ENCODE measurements at places on chromosomes 3 and 15.
A peak's percentile ranks its signal among the peaks of the same experiment; 100 is the strongest.

GRCh38 chr3:50365080-50365841 is 5.9 kb upstream of the TMEM115 start:
- DNase-seq = peak; percentile 95

- DNase-seq = no peak
Measured at GRCh38 chr3:50671331-50671730, 3.4 kb upstream of the DOCK3 start.

- DNase-seq = no peak
Measured at GRCh38 chr3:119220970-119221667, 19.6 kb downstream of the B4GALT4 start.

DNA sequence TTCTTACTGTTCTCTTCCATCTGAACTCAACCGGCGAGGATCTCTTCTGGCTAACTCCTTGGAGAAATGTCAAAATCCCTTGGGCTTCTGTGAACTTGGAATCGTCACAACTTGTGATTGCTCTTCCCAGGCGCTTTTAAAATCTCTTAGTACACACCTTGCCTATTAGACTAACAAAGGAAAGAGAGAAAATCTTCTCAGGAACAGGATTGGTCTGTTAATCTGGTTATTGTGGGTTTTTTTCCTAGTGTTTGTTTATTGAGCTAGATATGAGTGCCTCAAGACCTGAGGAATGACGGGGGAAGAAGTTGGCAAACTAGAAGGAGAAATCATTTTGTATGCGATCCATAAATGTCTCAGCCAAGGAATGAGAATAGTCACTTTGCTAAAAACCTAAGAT is at the start of gene ATP13A5:
ATP13A5 (minus strand) TSS at position 48 of the 400 bp plus-strand sequence; CDS start at position 20, 28 bp downstream.
- DNase-seq = no peak

GRCh38 chr3:50599716-50600118 is 11.9 kb downstream of the CISH start:
- no peak for DNase-seq

DNA sequence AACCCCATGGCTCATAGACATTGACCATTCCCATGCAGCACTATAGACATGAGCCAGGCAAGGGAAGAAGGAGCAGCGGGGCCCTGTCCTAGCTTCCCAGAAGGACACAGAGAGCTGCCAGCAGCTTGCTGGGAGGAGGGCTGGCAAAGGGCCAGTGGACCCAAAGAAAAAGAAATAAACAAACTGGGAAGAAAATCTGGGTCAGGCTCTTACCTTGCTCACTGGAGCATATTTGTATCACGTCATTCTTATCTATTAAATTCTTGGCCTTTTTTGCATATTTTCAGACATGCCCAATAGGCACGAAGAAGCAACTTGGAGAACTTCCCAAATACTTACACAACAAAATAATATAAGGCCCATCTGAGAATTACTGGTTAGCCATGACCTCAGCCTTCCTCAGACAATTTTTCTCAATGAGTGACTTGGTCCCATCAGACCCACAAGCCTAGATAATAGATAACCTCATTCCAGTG is 28.4 kb downstream of the RASGRP1 start:
- DNase-seq = no peak

GRCh38 chr15:75452364-75452864 is 924 bp upstream of the SIN3A start:
- peak; percentile 78 for DNase-seq

GRCh38 chr3:169552533-169552932 is 111.0 kb downstream of the MECOM start:
- DNase-seq = no peak

DNA sequence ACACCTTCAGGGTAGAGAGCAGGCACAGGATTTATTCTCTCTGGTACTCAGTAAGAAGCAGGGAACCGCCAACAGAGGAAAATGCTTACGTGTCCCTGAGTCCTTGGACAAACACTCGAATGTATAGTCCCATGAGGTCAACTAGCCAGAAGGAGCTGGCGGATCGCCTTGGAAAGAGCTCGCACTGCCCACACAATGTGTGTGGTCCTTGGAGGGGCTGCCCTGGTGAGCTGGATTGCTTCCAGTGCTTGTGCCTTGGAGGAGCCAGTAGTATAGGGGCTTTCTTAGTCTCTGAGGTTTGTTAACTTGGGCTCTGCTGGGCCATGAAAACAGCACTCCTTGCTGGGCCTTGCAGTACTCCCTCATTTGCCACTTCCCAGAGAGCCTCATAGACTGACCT is 40.7 kb upstream of the VILL start:
- DNase-seq = no peak

- no peak for DNase-seq
Measured at GRCh38 chr15:74535388-74536084, 5.5 kb upstream of the ARID3B start.

- DNase-seq = no peak
Measured at GRCh38 chr3:25823314-25823713, 33.4 kb downstream of the OXSM start.

GRCh38 chr3:149077628-149078027 is 8.7 kb downstream of the HLTF start:
- no peak for DNase-seq

DNA sequence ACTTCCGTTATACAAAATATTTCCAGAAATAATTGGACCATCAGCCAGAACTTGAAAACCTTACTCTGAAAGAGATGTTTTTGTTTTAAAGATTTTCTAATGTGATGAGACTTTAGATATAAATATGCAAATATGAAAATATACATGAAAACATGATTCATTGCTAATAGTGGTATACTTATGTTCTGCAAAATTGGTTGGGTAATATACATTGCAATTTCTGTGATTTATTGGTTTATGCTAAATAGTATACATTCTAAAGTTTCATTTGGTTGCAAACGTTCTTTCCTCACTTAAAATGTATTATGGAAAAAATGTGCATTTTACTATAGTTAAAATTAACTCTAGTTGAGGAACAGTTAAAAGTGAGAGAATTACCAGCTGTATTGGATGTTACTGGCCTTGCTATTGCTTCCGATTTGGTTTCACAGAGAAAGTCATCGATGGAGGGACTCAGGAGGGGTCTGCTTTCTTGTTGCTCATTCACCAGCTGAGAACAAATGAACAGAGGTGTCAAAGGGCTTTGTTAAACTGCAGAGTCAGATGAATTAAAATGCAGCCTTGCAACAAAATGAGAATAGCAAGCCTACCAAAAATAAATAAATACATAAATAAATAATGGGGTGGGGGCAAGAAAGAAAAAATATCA is 149.3 kb downstream of the PEX5L start:
- DNase-seq = no peak

DNA sequence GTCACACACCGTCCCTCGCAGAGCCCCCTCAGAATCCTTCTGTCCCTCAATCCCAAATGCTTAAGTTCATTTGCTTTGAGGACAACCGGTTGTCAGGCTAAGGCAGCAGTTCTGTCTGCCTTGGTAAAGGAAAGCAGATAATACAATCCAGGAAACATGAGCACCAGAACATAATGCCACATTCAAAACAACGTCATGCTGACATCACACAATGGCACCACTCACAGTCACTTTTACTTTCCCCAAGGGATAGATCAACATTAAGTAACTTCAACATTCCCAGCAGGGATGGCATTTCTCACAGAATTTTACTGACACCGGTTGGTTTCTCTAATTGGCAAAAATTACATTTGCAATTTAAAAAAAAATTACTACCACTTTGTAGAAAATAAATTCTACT is 74.6 kb upstream of the PSMD6 start:
- no peak for DNase-seq

DNA sequence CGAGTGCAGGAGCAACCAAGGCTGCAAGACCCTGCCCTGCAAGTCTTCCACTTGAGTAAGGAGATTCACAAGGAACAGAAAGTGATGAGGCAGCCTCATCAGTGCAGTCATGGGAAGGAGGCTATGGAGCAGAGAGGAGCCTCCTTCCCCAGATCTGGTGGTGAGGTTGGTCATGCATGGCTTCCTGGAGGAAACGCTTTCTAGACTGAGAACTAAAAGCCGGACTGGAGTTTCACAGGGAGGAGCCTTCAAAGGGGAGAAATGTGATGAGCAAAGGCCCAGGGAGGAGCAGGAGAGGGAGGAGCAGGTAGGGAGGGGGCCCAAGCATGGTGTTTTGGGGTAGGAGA is 139.9 kb downstream of the SRGAP3 start:
- DNase-seq = no peak

GRCh38 chr3:126151562-126152302 is 28.7 kb downstream of the ALDH1L1 start:
- no peak for DNase-seq

GRCh38 chr3:172751175-172751704 is 714 bp downstream of the ECT2 start:
- no peak for DNase-seq
